ENCODE measurements at places on chromosomes 6 and 20.

- no peak for DNase-seq
Observed at GRCh38 chr6:44738601-44739146, 351.2 kb downstream of the CDC5L start.

DNA sequence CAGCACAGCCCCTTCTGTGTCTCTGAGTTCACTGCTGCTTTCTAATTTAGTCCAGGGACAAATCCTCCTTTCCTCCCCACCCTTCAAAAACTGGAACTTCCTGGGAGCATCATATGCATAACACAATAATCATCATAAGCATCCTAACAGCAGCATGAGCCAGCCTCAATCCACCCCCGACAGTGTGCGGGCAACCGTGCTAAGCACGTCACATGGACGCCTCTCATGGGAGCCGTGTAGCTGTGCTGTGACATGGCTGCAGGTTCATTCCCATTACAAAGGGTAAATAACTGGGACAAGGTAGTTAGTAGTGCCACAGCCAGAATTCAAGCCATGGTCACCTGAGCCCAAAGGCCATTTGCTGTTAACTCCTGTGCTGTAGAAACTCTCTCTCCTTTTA, 24.5 kb upstream of the ULBP3 start:
- no peak for DNase-seq

DNA sequence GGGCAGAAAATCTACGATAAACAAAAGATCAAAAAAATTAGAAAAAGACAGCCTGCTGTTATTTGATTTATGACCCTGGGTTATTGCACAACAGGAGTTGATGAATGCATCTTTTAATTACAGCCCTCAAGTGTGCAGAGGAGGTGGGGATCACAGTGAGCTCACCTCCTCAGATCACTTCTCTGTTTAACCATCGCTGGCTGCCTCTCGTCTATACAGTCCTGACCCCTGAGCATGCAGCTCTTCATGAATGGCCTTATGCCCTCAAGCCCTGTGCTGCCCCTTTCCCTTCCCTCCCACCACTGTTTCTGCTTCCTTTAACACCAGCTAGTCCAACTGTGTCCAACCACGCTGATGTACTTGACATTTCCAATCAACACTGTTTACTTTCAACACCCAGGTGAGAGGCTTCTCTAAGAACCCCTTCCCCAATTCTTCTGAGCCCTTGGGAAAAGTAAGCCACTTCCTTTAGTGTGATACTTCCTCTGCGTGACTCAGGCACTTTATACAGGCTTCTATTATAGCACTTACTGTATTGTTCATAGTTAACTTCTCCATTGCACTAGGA, 60.6 kb upstream of the RIPOR2 start:
- DNase-seq, result no peak

- DNase-seq, result no peak
Observed at GRCh38 chr6:3005874-3006273, 6.2 kb downstream of the NQO2 start.

- DNase-seq, result no peak
Observed at GRCh38 chr6:136750696-136751521, 41.4 kb downstream of the MAP3K5 start.

DNA sequence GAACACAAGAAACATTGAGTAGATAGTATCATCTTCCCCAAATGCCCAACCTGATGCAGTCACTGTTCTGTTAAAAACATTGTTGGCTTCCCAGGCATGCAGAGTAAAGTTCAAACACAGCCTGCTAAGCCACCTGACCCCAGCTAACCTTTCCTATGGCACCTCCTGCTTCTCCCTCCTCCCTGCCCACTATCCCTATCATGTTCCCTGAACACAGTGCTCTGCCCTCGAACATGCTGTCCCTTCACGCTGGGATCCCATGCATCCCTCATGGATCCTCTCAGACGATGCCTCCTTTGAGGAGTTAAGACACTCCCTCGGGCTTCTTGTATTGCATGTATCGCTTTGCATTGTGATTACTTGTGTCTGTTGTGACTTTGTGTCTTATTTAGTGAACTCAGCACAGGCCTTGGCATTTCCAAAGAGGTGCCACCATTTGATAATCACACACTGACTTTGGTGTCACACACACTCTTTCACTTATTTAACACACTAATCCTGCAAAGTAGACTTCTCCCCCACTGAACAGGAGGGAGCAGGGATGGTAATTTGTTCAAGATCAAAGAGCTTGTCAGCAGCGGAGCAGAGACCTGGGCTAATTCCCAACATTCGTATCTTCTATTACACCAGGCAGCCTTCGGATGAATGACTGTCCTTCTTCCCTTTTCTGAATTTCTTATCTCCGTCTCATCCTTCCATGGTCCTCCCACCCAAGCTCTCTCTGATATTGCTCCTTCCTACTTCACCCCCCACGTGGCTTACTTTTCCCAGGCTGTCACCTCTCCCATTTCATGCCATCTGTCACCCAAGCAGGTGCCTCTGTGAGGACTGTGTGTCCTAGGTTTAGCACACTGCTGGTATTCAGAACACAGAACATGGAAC, 28.3 kb upstream of the SMIM29 start:
- no peak for DNase-seq

DNA sequence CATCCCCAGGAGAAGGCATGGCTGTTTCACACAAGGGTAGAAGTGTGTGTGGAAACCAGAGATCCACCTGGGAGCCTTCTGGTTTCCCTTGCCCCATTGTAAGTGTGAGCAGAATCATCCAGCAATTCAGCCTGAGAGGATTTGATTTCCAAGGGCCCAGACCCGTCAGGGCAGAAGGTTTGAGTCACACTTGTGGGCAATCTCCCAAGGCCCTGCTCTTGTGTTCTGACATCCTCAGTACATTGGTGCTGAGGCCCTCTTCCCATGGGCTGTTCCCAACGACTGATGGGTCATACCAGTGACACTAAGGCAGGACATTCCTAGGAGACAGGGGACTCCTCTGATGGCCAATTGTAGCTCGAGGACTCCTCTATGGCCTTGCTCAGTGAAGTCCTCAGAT, 58.2 kb upstream of the POLR1H start:
- no peak for DNase-seq

DNA sequence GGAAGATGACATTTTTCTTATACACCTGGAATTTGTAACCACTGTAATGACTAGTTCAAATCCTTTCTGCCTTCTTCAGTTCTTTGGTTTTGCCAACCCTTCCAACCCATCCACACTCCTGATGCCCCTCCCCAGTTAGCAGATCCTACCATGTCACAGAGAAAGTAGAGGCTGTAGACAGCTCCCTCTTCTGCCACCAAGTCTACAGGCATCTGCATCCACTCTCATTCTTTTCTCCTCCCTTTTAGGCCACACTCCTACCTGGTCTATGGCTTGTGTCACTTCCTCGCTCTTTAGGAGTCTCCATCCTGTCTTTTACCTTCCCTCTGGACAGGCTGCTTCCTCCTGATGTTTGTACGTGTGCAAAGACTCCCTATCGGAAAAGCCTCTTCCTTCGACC, 13.5 kb upstream of the STK38 start:
- DNase-seq, result no peak

DNA sequence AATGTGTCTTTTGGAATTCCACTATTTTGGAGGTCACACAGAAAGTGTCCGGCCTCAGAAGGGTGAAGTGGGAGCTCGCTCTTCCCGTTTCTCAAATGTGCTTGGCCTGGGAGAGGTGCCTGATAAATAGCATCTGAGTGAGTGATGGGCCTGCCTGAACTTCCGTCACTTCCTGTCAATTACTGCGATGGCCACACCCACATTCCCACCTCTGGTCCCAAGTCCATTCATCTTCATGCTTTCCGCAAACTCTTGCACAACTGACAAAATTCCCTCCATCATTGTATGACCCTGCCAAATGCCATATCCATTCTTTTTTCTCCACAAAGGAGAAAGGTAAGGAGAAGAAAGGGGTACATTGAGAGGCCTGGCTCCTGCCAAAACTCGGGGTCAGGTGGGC, 169.0 kb downstream of the QKI start:
- DNase-seq, result no peak
